ENCODE measurements at places on chromosomes 7 and 10.

DNA sequence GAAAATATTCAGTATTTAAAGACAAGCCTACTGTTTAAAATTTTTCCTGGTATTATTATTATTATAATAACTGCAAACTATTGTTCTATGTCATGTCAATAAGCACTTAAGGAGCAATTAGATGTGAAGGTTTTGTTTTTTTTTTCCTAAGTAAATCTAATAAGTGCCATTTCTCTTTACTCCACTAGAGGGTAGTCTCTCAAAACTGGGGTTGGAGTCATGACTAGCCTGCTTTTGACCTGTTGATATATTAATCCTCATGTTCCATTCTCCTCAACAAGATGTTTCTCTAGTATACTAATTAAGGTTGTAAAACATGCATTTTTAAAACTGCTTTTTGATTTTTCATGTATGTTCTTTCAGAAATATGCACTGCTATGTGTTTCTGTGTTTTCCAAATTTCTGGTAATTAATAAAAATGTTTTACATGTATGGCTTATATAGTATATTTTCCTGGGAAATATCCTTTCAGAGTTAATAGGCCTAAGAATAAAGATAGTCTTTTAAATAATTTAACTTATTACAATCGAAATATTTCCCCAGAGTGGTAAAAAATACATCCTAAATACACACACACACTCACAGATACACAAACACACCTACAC lies 1.0 kb upstream of the LRRN3 start:
- DNase-seq = no peak

DNA sequence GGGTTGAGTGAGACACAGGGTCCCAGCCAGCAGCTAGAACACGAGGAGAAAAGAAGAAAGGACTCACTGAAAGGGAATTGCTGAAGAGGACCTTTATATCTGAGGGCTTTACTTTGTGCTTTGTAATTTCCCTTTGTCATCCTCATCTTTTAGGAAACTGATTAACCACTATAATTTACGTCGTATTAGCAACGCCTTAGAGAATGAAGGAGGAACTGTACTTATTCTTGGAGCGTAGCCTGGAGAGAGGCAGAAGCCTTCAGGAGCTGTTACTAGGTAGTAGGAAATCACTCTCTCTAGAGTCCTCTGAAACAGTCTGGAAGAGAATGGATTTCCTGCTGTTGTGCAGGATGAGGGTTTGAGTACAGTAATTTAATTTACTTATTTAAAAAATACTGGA lies 101.0 kb upstream of the STEAP1B start:
- DNase-seq = no peak

DNA sequence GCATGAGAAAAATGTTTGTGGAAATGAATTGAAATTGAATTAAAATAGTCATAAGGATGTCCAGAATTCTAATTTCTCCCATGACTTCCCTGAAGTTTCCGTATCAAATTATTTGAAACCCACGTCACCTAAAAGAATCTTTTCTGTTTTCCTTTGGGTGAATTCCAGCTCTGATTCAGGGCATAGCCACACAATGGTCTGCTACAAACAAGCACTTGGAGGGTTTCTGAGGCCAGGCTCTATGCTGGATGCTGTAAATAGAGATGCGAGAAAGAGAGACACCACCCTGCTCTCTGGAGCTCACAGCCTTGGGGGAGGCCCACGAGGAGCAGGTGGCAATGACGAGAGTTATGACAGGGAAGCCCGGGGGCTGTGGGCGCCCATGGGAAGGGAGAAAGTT lies 33.6 kb downstream of the GHRHR start:
- DNase-seq = no peak

DNA sequence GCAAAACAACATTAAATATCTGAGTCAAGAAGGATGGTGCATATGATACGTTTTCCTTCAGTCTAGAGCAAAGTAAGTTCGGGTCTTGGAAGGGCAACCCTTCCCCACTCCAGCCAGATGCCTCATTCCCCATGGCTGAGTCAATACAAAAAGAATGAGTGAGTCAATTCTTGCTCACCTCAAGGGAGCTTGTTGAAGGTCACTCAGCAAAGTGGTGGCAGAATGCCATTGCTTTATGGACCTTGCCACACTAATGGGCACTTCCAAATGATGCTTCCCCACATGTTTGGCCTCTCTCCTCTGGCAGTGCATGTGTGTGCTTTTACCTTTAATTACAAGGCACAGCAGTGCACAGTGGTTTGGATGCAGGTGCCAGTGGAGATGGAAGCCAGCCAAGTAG lies 296.5 kb downstream of the SORCS3 start:
- DNase-seq = no peak

DNA sequence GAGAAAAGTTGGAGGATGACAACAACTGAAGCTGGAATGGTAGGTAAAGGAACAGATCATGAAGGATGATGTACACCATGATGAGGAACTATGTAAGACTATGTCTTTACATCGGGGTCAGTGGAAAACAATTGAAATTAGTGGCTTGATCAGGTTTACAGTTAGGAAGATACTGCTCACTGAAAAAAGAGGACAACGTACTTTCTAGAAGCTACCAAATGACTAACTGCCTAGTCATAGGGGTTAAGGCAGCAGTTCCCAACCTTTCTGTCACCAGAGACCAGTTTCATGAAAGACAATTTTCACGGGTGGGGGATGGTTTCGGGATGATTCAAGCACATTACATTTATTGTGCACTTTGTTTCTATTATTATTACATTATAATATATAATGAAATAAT lies 91.6 kb upstream of the ANKRD1 start:
- DNase-seq = no peak

DNA sequence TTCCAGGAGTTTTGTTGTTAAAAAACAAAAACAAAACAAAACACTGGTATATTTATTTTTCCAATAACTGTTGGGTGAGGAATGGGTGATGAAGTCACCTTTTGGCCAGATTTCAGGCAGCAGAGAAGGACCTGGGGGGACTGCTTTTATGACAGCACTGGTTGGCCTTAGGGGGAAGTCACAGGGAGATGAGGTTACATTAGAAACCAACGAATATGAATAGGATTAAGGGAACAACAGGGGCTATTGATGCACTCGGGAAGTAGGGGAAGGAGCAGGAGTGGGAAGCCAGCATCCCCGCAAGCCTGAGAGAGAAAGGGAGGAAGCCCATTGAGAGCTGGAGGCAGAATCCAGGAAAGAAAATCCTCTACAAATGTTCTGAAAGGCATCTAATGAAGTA lies 958.4 kb downstream of the TYW1 start:
- DNase-seq = no peak

DNA sequence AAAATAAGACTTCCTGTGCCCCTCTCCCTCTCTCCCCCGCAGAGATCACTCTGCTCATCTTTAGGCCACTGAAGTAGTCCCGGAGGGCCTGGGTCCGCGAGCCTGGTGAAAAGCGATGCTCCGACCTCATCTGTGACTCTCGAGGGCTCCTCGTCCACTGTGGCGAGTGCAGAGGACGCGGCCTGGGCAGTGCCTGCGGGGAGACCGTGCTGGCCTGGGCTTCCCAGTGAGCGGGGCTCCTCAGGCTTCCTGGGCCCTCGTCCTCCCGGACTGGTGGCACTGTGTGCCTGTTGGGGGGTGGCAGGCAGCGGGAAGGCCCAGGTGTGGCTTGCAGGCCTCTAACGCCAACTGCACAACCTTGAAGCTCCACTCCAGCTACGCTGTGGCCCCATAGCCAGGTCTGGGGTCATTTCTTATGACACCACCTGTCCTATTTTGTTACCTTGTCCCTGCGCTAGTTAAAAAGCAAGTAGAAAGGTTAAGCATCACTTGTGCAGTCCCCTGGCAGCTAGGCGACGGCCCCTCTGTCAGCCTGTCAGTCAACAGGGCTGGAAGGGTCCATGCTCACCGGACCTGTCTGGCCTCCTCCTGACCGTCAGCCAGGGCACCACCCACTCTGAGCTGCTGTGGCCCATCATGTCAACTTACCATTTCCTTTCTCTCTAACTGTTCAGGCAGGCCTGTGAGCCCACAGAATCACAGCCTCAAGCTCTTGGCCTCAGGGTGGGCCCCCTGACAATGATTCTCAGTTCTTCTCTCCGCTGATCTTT lies 20.5 kb downstream of the MNX1 start:
- no peak for DNase-seq

DNA sequence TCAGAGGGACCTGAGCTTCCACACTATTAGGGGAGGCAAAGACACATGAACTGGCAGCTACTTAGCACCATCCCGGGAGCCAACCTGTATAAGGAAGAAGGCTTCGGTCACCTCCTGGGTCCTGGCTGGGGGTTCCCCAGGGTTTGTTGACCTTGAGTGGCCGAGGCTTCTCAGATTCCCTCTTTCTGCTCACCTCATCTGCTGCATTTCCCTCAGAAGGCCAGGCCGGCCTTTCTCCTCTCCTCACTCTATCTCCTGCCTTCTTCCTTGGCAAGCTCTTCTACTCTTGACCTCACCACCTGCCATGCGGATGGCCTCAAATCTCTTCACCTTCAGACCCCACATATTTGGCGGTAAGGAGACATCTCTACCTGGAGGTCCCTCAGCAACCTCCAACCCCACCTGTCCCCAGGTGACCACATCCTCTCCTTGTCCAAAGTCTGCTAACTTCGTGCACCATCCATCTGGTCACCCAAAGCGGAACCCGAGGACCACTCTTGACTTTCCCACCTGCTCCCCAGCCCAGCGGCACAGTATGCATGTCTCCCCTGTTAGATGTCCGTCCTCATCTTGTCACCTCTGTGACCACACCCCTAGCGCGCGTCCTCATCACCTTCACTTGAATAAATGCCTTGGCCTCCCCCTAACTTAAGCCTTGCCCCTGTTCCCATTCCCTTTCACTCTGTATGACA lies 133.8 kb upstream of the UNC5B start:
- DNase-seq = no peak

DNA sequence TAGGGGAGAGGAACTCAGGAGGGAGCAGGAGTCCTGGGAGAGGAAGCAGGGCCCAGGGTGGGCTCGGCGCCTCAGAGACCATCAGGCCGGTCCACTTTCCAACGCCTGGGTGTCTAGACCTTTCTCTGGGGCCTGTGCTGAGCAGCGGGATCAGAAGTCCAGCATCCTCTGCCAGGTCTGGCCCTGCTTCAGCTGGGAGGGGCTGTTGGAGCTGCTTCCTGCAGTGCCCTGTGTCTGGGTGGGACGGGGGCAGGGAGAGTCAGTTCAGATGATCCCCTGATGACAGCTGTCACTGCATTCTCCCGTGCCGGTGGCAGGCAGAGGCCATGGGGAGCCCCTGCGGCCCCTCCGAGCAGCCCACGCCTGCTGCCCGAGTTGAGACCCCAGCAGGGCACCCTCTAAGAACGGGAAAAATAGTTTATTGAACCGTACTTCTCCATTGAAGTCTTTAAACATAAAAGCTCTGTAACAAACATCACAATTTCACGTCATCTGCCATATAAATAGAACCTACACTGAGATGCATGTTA lies 23.3 kb downstream of the AP5Z1 start:
- no peak for DNase-seq

DNA sequence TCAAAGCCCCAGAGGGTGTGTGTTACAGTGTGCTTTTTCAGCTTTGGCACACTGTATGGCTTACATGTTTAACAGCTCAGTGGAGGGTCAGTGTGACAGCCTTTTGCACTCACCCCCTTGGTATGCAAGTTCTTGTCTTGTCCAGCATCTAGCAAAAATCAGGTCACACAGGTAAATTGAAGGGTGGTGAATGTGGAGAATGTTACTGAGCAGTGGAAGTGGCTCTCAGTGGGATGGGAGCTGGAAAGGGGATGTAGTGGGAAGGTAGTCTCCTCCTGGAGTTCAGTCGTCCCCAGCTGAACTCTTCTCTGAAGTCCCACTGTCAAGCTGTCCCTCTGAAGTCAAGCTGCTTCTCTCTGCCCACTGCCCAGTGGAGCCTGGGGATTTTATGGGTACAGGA lies 21.0 kb upstream of the C10orf90 start:
- DNase-seq = no peak

DNA sequence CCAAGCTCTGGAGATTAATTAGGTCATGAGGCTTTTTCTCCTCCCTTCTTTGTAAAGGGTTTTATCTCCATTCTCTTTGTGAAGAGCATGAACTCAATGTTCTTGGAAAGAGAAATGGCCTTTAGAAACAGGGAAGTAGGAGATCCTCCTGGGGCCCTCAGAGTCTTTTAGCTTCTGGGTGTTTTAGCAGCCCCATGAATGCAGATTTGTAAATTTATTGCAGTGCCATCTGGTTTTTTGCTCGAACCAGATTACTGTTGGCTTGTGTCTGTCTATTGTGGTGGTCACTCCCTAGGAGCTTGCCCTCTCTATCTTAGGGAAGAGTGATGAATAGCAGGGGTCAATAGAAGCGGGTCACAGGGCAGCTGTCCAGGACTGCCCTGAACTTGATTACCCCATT lies 110.6 kb downstream of the BTRC start:
- no peak for DNase-seq

DNA sequence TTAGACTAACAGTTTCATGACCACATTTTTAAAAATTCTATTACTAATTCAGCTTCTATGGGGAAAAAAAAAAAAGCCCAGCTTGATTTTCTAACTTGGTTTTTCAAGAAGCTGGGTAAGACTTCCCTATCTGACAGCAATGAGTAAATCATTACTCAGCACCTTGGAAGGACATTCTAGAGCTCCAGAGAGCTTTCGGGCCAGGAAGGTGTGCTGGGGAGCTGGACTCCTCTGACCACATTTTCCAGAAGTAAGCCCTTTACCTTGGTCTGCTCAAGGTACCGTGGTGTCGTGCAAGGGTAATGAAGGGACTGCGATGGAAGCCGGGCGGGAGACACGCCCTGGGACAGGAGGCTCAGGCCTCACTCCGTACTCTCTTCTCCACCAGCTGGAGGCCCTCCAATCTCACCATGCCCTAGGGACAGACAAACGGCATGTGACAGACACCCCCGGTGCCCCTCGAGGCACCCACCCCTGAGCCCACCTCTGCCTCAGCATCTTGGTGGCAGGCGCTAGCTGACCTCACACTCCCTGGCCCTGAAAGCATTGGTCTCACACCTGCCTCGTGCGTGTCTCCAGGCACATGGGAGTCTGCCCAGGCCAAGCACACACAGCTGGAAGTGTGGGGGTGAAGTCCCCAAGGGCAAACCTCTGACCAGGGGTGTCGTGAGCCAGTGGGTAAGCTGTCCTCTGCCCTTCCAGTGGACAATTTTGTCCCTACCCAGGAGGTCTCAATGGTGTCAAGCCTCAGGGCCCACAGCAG lies 152.1 kb downstream of the OAT start:
- no peak for DNase-seq

GRCh38 chr10:792792-793100 lies 103.3 kb upstream of the DIP2C start:
- no peak for DNase-seq

GRCh38 chr10:14578060-14578952 lies 196.4 kb downstream of the FAM107B start:
- DNase-seq = no peak

GRCh38 chr10:63646491-63646890 lies 125.3 kb downstream of the REEP3 start:
- no peak for DNase-seq

DNA sequence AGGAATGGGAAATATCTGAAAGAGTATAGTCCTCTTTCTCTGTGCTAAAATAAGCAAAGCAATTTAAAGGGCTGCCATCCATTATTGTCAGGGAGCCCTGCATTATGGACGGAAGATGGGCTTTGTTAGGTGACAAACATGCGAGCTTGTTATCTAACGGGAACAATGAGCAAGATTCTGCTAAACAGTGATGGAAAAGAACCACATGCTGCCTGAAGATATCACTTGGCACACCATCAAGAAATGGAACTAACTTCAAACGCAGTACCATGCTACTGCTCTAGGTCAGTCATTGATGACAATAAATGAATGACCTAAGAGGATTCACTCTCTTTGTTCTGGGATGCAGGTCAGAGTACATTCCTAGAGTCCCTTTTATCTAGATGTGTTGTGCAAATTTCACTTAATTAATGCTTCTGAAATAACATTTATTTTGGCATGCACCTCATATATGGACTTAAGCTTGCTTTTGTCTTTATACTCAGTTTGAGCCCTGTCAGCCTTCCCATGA lies 175.7 kb upstream of the PTN start:
- DNase-seq = no peak

All from stimulated activated CD4-positive, alpha-beta T cell treated with anti-CD3 and anti-CD28 coated beads, TNF-alpha, amount 100 ng/mL, for 1 hour (primary cell).